ENCODE measurements at places on chromosomes 5 and 9. TPM values are rescaled to one million over a fixed set of nuclear protein-coding genes. Genes with fewer than 3 reads are reported as not detected.

DNA sequence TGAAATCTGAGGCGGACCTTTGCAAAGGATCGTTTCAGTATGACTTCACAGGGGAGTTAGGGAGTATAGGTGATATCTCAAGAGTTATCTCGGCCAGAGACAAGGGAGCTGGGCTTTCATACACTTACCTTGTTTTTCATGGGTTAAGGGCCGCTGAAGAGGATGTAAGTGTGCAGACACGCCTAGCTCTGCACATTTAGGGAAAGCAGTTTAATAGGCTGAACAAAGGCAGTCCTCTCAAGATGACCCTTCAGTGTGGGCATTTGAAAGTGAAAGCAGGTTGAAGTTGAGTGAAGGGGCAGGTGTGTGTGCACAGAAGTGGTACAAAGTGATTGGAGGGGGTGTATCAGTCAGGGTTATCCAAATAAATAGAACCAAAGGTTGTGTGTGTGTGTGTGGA lies 33.1 kb upstream of the PRXL2C start:
- DNase-seq: no peak
- H3K4me3 ChIP-seq: no peak overlapping the region
- no peaks in the 10 kb centered on the region for H3K27me3 ChIP-seq
- H3K27ac ChIP-seq: no peak overlapping the region
- H3K4me1 ChIP-seq: no peaks in the 10 kb centered on the region

Gene NXNL2
- polyA plus RNA-seq: not detected

Gene CDX1
- polyA plus RNA-seq: not detected

DNA sequence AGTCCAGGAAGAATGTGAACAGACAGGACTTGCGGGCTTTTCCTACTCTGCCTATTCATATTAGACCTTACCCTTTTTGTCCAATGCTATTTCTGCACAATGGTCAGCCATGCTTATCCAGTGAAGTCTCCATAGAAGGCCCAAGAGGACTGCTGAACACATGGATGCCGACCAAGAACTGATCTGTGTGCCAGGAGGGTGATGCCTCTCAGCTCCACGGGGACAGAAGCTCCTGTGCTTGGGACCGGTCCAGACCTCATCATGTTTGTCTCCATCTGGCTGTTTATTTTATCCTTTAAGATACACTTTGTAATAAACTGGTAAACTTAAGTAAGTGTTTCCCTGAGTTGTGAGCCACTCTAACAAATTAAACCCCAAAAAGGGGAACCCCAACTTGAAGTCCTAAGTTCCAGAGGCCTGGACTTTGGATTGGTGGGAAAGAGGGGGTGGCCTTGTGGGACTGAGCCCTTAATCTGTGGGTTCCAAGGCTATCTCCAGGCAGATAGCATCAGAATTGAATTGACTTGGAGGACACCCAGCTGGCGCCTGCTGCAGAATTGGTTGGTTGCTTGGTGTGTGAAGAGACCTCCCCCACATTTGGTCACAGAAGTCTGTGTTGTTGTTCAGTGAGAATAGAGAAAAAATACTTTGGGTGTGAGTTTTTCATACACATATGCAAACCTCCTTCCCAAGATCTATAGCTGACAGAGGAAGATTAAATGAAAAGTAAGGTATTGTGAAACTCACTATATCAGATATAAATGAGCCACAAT lies 57.9 kb upstream of the ANKH start:
- no peaks in the 10 kb centered on the region for H3K27me3 ChIP-seq
- H3K27ac ChIP-seq: no peak overlapping the region
- H3K36me3 ChIP-seq: no peaks in the 10 kb centered on the region
- peaks cover 22% of the 10 kb centered on the region for H3K4me1 ChIP-seq

DNA sequence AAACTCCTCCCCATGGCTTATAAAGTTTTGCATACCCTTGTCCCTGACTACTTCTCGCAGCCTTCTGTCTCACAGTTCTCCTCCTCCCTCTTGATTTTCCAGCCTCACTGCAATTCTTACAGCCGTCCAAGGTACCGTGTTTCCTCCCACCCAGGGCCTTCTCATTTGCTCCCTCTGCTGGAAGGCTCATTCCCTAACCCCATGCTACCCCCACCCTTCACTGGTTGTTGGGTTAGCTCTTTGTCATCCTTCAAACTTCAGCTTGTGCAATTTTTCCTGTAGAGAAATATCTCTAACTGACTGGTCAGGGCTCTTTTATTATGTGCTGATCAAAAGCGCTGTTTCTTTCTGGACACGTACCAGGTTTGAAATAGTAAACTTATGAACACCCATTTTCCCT lies 329.2 kb downstream of the EBF1 start:
- DNase-seq: no peak
- no peaks in the 10 kb centered on the region for H3K4me1 ChIP-seq
- no peak overlapping the region for H3K4me3 ChIP-seq
- no peak overlapping the region for H3K27ac ChIP-seq
- H3K27me3 ChIP-seq: no peaks in the 10 kb centered on the region
- H3K36me3 ChIP-seq: no peaks in the 10 kb centered on the region

DNA sequence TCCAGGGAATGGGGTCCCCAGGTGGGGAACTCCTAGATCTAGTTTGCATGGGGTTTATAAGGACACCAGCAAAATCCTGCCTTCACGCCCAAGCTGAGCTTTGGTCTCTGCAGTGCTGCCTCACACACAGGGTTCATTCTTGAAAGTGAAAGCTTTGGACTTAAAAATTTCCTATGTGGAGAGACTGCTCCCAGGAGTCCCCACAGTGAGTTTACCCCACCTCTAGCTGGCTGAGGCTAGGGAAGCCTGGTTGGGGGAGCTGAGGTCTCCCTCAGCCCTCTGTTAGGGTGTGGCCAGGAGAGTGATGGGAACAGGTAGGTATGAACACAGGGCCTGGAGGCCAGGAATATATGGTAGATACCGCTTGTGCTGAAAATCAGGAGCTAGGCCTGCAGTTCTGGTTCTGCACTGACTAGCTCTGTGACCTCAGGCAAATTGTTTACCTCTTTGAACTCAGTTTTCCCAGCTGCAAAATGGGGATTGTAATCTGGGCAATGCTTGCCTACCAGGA lies 41.5 kb upstream of the LARP1 start:
- H3K4me1 ChIP-seq: no peaks in the 10 kb centered on the region
- DNase-seq: no peak
- H3K4me3 ChIP-seq: no peak overlapping the region
- no peak overlapping the region for H3K27ac ChIP-seq

- H3K36me3 ChIP-seq: no peaks in the 10 kb centered on the region
- H3K27me3 ChIP-seq: no peaks in the 10 kb centered on the region
- H3K4me1 ChIP-seq: peaks cover 8% of the 10 kb centered on the region
- H3K27ac ChIP-seq: no peak overlapping the region
Observed at GRCh38 chr5:78888580-78889368, 96.3 kb downstream of the ARSB start.

Gene TMED9
- 123 TPM for polyA plus RNA-seq

GRCh38 chr9:33850677-33851076 lies 33.7 kb downstream of the UBE2R2 start:
- no peaks in the 10 kb centered on the region for H3K36me3 ChIP-seq
- H3K27me3 ChIP-seq: no peaks in the 10 kb centered on the region
- no peak for DNase-seq

DNA sequence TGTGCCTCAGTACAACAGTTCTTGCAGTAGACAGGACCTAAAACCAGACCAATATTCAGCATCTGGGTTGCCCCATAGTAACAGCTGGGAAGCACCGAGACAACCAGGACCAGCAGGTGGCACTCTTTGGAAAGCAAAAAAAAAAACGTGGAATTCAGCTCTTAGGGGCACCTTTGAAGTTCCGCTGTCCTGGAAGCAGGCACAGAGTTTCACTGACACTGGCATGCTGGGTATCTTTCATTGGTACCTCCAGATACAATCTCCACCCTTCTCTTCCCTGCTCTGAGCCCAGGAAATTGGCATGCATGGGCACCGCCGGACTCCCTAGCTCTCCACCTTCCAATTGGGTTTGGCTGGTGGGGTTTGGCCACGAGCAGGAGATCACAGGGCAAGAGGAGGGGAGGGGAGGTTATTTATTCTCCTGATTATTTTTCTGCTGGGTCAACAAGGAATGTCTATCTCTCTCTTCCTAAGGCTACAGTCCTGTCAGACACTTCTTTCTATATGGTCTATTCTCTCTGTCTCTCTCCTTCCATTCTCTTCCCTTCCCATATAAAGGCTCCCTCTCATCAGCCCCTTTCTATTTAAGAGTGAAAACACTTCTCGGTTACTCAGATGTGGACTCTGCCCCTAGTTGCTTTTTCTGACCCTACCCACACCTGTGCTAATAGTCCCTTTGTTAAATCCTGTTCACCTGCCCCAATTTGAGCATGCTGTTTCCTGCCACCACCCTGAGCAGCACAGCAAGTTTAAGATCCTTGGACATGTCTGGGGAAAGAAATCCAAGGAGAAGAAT lies 1.9 kb upstream of the IDNK start:
- peak; percentile 40 for DNase-seq
- peaks cover 24% of the 10 kb centered on the region for H3K4me1 ChIP-seq
- no peak overlapping the region for H3K4me3 ChIP-seq

Gene KIF27
- polyA plus RNA-seq: 2.1 TPM

Gene PMPCA
- 45.2 TPM for polyA plus RNA-seq

Gene PTPRD
- polyA plus RNA-seq: not detected

DNA sequence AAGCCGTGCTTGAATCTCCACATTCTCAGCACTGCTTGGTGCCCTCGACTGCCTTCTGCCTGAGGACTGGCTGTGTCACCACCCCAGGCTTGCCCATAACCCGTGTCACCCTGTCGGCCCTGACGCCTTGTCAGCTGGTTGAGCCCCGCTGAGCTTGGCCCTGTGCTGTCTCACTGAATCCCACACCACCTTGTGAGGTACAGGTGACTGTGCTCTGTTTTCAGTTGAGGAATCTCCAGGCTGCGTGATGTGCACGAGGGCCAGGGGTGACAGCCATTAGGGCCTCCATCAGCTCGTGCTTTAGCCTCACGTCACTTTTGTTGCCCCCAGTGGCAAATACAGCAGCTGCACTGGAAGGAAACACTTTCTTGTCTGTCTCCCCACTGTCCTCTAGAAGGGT lies 90.7 kb downstream of the CACNA1B start:
- no peaks in the 10 kb centered on the region for H3K27me3 ChIP-seq
- no peaks in the 10 kb centered on the region for H3K4me1 ChIP-seq
- no peaks in the 10 kb centered on the region for H3K36me3 ChIP-seq
- no peak for DNase-seq
- no peak overlapping the region for H3K27ac ChIP-seq

Gene ETF1
- 31.1 TPM for polyA plus RNA-seq

- no peak for DNase-seq
- H3K4me1 ChIP-seq: no peaks in the 10 kb centered on the region
- no peaks in the 10 kb centered on the region for H3K27me3 ChIP-seq
- H3K4me3 ChIP-seq: no peak overlapping the region
- no peaks in the 10 kb centered on the region for H3K36me3 ChIP-seq
Observed at GRCh38 chr5:153780876-153781705, 257.6 kb downstream of the FAM114A2 start.

DNA sequence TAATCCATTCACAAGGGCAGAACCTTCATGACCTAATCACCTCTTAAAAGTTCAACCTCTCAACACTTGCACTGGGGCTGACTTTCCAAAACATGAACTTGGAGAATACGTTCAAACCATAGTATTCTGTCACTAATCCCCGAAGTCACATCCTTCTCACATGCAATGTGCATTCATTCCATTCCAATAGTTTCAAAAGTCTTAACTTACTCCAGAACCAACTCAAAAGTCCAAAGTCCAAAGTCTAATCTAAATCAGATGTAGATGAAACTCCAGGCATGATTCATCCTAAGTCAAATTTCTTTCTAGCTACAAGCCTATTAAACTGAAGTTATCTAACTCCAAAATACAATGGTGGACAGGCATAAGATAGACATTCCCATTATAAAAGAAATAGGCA lies 21.7 kb upstream of the ADAMTSL1 start:
- no peaks in the 10 kb centered on the region for H3K36me3 ChIP-seq
- H3K4me1 ChIP-seq: no peaks in the 10 kb centered on the region
- no peak overlapping the region for H3K27ac ChIP-seq
- no peaks in the 10 kb centered on the region for H3K27me3 ChIP-seq
- no peak for DNase-seq

Gene TTC39B
- 10.8 TPM for polyA plus RNA-seq

Gene PCSK1
- not detected for polyA plus RNA-seq

DNA sequence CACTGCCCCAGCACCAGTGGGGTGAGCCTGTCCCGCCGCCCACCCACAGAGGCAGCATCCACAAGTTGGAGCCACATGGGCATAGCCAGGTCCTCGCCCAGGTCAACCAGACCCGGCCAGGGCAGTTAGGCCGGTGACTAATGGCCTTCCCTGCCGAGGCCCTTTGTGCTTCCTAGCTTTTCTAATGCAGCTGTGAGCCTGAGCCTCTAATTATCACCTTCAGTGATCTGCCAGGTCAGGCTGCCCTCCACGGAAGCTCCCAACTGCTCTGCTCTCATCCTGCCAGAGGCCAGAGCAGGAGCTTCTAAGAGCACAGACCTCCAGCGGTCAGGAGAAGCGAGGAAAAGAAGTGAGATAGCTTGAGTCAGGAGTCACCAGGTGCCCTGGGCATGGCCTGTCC lies 87.1 kb upstream of the PPP1R26 start:
- H3K4me1 ChIP-seq: no peaks in the 10 kb centered on the region
- no peak for DNase-seq
- H3K4me3 ChIP-seq: no peak overlapping the region
- H3K27me3 ChIP-seq: no peaks in the 10 kb centered on the region

DNA sequence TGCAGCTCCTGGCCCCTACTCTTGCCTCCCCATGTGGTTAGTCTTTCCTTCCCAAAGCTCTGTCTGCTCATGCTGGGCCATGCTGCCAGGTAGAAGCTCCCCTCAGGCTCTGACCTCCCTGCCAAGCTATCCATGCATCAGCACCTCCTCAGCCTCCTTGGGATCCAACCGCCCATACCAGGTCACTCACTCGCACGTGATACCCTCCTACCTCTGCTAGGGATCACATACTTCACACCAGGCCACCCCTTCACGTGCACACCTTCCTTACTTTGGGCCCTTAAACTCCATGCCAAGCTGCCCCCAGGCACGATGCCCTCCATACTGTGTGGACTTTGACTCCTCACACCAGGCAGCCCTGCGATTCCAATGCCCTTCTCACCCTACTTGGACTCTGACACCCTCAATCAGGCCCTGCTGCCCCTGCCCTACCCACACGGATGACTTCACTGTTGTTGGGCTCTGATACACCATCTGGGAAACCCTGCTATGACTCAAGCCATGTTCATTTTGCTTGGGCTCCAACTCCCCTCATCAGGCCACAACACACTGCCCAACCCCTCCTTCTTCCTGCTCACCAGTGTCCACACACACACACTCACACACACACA lies 34.1 kb downstream of the ZNF483 start:
- no peaks in the 10 kb centered on the region for H3K36me3 ChIP-seq
- no peak for DNase-seq
- no peak overlapping the region for H3K27ac ChIP-seq
- no peaks in the 10 kb centered on the region for H3K4me1 ChIP-seq
- H3K27me3 ChIP-seq: no peaks in the 10 kb centered on the region

- no peak overlapping the region for H3K27ac ChIP-seq
- no peaks in the 10 kb centered on the region for H3K27me3 ChIP-seq
- H3K4me3 ChIP-seq: no peak overlapping the region
- no peaks in the 10 kb centered on the region for H3K36me3 ChIP-seq
- no peak for DNase-seq
Observed at GRCh38 chr9:88258024-88258423, 119.7 kb upstream of the SPATA31C2 start.

GRCh38 chr9:36597412-36598178 lies 24.9 kb downstream of the MELK start:
- no peaks in the 10 kb centered on the region for H3K27me3 ChIP-seq
- H3K4me1 ChIP-seq: no peaks in the 10 kb centered on the region
- H3K36me3 ChIP-seq: no peaks in the 10 kb centered on the region

Gene GABRA1
- not detected for polyA plus RNA-seq

- H3K36me3 ChIP-seq: peaks cover 29% of the 10 kb centered on the region
- no peak overlapping the region for H3K27ac ChIP-seq
- no peaks in the 10 kb centered on the region for H3K4me1 ChIP-seq
- no peaks in the 10 kb centered on the region for H3K27me3 ChIP-seq
Observed at GRCh38 chr5:179780362-179780761, 13.4 kb upstream of the LTC4S start.

Measured in CD4-positive, alpha-beta memory T cell (primary cell).